ENCODE measurements at places on chromosomes 6 and 20.

- no peak for DNase-seq
These were observed 192.4 kb downstream of the CD83 start for GRCh38 chr6:14309951-14310445.

DNA sequence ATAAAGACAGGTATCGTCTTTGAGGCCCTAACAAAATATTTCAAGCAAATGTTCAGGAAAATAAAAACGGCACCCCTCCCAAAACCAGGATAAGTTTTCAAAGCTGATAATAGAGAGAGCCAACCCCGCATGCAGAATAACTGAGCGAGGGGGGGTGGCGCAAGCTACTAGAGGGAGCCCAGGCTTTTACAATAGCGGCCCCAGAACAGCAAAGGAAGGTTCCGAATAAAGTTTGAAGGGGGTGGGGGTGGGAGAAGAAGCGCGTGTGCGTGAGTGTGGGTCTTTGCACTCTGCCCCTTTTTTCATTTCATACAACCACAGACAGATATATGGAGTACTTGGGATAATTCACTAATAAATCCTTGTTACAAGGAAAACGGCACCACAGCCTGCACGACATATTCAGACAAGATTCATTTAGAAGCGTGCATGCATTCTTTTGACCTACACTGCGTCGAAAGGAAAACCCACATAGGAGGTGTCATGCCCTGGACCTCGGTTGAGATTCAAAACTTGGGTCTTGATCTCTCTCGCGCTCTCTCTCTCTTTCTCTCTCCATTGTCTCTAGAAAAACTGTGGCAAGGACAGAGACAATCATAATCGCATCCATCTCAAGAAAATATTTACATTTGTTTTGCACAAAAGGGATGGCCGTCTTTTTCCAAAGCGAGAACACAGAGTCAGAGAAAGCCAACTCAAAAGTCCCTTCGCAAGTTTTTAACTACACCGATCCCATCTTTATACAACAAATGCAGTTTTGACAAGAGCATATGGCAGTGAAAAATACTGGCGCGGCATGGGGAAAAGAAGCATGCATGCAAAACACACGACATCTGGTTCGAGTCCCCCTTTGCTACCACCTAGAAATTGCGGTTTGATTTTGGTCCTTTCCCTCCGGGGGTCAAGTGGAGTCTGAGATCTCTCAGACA is 1.6 kb downstream of the OLIG3 start:
- no peak for DNase-seq

DNA sequence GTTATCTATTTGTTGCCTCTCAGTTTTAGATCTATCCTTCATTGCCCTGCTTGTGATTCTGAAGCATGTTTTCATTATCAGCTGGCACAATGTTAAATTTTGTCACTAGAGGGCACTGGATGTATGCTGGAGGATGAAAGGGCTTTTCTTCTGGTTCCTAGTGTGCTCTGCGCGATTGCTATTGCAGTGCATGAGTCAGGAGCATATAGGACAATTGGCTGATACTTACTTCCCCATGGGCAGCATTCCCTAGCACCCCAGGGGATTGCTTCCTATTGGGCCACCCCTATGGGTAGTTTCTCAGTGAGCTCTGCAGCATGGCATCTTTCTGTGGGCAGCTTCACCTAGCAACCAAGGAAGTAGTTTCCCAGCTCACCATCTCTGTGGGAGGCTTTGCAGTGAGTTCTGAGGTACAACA is 280.3 kb upstream of the SYNCRIP start:
- DNase-seq = no peak

DNA sequence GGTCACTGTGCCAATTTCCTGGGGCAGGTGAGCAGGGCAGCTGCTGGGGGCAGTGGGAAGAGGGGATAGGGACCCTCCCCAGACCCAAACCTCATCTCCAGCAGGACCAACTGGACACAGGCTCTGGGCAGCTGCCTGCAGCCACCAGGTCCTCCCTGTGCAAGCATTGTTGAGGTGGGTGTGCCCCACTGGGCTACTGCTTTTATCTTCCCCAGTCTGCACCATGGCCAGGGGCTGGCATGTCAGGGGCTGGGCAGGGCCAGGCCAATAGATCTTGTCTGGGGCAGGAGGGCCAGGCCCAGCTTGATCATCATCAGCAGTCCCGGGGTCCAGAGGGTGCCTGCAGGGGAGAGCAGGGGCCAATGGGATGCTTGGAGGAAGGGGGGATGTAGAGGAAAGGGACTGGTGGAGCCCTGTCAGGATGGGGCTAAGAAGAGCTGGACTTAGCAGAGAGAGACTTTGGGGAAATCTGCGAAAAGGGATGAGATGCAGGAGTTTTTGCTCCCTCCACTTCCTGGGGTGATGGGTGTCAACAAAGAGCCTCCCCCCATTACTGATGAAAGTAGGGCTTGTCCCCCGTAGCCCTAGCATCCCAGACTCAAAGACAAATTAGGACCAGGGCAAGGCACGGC is 5.7 kb downstream of the EBF4 start:
- no peak for DNase-seq

DNA sequence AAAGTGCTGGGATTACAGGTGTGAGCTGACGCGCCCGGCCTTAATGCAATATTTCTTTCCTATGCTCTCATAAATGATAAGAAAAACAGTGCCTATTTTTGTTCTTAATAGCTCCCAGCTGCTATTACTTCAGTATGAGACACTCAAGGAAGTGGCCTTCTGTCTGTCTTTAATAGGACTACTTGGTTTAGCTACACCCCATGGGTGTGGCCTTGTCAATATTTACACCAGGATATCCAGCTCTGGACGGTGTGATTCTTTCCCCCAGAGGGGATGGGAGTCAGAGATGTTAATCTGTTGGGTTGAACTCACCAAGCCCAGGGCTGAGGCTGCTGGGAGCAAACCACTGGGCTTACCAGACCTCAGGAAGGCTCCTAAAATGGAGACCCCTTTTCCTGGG is 134.2 kb downstream of the CEP57L1 start:
- DNase-seq = no peak

DNA sequence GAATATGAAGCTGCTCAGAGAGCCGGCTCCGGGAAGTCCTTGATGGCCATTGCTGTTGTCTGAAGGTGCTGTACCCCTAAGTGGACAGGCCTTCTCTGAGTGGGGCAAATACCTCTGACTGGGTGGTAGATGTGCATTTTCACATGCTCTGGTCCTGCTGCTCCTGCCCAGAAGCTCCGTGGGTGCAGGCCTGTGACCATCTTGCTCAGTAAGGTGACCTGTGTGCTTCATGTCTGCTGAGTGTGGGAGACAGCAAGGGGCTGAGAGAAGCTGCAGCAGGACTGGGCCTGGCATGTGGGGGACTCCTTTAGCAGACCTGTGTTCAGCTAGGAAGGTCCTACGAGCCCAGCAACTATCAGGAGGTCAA is 5.0 kb downstream of the SPATA2 start:
- no peak for DNase-seq

GRCh38 chr6:82085701-82086100 is 161.8 kb downstream of the IBTK start:
- DNase-seq = no peak

DNA sequence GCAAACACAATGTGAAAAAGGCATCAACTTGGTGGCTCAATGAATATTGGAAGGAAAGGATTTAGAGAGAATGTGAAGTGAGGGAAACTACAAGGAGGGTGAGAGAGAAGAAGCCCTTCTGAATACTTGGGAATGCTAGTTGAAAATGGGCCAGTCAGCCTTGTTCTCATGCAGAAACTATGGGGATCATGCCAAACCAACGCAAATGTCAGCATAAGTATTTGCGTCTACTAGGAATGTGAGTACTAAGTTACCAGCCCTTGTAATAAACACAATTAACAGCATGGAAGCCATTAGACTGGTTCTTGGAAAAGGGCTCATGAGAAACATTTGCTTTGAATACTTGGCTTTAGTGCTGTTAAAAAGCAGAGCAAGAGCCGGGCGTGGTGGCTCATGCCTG is 54.9 kb upstream of the AIG1 start:
- DNase-seq = no peak

DNA sequence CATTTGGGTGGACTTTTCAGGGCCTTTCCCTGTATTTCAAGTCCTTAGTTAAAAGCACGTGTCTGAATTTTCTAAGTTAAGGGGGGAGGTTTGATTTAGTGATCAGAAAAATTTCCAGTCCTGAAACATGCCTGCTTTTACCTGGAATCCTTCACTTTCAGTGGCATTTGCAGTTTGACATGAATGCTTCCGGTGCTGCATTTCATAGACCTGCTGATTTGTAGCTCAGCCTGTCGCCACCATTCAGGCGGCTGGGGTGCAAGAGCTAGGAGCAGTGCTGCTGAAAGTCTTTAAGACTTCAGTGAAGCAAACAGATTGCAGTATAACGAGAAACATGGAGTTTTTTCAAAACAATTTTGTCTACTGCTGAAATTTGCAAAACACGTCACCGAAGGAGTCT is 14.0 kb downstream of the RPS6KA2 start:
- no peak for DNase-seq

DNA sequence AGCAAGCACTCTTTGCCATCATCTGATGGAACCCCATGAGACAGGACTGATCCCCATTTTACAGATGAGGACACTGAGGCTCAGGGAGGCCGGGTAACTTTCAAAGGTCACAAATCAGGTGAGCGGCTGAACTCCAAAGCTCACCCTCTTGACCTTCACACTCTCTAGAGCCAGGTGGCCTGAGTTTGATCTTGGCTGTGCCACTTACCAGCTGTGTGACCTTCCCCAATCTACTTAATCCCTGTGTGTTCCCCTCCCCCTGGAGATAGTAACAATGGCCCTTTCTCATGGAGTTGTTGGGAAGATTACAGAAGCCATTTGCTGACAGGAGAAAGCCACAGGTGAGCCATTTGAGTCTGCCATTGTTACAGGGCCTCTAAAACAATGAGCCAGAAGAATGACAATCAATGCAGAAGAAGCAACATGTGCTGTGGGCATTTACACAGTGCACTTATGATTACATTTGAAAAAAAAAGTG is 34.5 kb downstream of the BMP7 start:
- no peak for DNase-seq

- DNase-seq = no peak
These were observed 116.1 kb downstream of the CDH26 start for GRCh38 chr20:60074276-60074675.

- DNase-seq = no peak
These were observed 43.7 kb downstream of the DAAM2 start for GRCh38 chr6:39835821-39836295.

DNA sequence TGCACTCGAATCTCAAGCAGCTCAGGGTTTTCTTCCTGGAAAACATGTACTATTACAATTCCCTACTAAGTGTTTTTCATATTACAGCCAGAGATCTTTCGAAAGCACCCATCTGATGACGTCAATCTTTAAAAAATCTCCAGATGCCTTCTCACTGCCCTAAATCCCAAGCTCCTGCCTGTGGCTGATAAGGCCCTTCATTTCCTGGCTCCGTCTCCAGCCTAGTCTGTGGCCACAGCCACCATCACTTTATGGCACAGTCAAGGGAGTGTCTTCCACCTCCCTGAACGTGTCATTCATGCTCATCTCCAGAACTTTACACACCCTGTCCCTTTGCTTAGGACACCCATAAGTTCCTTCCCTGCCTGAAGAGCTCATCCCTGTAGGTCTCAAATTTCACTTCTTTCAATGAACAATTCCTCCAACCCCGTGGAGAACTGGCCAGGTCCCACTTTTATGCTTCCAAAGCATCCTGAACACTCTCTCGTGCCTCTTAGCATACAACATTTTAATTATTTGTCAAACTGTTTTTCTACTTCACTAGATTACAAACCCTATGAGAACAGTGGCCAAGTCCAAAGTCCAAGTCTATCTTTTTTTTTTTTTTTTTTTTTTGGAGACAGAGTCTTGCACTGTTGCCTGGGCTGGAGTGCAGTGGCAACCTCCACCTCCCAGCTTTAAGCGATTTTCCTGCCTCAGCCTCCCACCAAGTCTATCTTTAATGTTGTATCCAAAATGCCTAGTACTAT is 106.1 kb upstream of the AGPAT4 start:
- no peak for DNase-seq

DNA sequence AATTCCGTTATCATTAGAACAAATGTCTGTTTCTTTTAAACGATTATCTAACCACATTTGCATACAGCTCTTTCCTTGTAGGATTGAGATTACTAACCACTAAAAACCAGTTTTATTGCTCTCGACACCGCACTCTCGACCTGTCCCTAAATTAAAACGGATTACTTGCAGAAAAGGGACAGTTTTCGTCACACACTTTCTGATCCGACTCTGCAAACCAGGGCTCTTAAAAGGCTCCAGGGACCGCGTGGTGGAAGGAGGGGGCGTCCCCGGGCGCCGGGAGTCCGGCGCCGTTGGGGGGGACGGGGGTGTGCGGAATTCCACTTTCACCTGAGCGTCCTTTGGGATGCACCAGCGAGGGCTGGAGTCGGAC is 731 bp downstream of the MAK start:
- no peak for DNase-seq

DNA sequence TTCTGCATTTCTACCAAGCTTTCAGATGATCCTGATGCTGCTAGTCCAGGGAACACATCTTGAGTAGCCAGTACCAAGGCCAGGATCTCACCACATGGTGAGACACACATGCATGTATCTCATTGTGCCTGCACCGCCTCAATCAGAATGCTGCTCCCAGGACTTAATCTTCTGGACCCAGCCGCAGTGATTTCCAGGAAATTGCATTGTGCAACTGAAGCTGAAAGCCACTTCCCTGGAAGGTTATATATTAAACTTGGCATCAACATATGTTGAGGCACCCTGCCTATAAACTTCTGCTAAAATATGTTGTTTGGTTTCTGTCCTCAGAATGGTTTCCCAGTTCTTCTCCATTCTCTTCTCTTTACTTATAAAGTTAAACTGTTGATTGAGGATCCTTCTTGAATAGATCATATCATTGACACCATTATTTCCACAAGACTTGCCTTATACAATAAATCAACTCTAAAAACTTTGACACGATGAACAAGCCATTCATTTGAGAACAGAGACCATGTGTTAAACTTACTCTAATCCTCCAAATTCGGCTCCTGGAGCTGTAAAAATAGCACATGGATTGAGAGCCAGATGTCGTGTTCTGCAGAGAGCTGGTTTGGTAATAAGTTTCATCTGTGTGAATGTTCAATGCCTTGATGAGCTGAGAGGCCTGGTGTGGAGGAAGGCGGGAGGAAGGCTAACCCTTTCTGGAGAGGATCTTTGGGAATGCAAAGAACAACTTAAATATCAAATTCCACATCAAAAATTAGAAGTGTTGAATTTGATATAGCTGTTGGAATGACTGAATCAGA is 65.0 kb upstream of the PCSK2 start:
- DNase-seq = no peak

DNA sequence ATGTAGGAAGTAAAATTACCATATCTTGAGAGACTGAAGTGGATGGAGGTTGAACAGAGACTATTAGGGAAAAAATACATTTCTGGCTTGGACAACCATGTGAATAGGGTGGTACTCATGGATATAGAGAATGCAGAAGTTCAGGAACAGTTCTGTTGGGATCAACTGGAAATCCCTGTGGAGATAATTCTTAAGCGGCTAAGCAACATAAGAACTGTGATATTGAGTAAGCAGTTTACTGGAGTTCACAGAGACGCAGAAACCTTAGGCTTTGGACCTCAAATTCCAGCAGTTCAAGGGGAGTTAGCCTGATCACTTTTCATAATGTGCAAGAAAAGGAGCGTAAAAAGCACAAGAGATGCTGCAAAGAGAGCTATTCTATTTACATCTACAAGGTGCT is 23.6 kb upstream of the SLC17A4 start:
- no peak for DNase-seq

GRCh38 chr6:83884523-83884922 is 25.0 kb downstream of the CYB5R4 start:
- no peak for DNase-seq

- no peak for DNase-seq
These were observed 185.3 kb downstream of the BACH2 start for GRCh38 chr6:90111387-90111786.

Measured in amygdala (tissue), 56 donors.